Stimulated activated CD8-positive, alpha-beta memory T cell treated with anti-CD3 and anti-CD28 coated beads, Interleukin-15, amount 100 ng/mL, for 1 hour (primary cell): ENCODE measurements at places on chromosomes 13 and 19.

DNA sequence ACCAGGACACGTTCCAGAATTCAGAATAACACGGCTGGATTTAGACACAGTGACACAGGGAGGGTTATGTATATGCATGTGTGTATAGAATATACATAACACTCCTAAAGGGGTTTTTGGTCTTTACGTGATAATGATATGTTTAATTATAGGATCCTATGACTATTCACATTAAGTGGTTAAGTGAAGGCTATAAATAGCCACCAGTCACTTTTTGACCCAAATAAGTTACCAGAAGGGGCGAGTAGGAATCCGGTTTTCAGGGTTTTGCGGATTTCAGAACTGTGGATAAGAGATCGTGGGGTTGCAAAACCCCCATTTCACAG lies 6.9 kb downstream of the ANGPTL6 start:
- DNase-seq = no peak

DNA sequence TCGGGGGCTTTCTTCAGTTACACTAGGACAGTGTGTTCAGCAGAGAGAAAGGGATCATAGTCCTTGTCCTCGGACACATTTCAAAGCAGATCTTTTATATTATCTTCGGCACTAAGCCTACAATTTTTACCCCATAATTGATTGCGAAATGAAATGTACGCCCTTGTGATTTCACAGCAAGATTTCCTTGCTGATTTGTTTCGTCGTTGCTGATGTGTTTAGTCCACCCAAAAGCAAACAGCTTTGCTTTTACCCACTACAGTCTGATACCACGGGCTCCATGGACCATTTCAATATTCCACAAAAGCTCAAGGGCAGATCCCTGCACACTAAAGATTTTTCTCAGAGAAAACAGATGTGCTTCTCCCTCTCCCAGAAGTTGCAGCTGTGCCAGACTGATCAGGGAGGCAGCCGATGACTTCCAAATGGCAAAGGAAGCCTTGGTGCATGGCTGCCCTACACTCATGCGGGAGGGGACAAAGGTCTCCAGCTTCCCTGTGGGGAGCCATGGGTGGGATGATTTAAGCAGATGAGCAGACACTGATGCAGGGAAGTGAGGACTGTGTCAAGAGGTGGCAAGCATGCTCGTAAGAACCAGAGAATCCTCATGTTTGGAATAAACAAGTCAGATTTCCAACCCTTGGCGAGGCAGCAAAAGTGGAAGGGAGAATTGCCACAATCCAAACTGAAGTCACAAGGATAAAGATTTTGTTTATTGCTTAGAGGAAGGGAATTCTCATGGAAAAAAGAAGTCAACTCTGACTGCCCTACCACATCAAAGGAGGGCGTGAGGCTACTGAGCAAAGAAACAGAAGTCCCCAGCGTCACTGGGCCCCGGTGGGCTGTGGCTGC lies 81.1 kb downstream of the STK24 start:
- DNase-seq = no peak

- DNase-seq = no peak
Observed at GRCh38 chr13:66845393-66845792, 384.7 kb downstream of the PCDH9 start.

DNA sequence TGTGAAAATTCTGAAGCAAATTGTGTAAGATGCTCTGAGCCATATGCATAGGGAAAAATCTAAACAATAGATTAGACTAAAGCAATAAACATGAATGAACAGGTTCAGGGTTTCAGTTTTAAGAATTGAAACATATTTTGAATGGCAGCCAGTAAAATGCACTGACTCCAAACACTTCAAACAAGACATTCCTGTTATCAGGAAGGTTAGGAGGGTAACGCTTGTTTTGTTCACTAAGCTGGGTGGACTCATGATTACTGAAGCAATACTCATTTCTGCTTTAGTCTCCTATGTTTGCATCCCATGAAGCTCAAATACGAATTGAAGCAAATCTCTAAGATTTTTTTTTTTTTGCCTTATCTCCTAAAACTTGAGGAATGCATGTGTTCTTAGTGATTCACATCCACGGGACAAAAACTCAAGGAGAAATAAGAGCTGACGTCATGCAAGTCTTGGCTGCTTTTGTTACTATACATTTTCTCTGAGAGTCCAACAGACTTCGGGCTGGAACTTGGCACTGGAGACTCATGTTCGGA lies 29.1 kb upstream of the IGFL4 start:
- no peak for DNase-seq

DNA sequence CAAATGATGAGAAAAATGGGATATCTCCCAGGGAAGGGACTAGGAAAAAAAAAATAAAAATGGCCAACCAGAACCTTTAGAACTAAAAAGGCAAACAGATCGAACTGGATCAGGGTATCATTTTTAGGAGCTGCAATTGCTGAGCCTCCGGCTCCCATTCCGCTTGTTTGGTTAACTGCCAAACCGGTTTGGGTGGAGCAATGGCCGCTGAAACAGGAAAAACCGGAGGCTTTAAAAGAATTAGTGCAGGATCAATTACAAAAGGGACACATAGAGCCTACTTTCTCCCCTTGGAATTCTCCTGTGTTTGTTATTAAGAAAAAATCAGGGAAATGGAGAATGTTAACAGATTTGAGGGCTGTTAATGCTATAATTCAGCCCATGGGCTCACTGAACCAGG lies 12.7 kb upstream of the ZNF443 start:
- no peak for DNase-seq

- no peak for DNase-seq
Observed at GRCh38 chr19:35045667-35046300, 4.3 kb downstream of the HPN start.
